Aortic smooth muscle cell (primary cell): ENCODE measurements at places on chromosomes 5 and 9. TPM values are rescaled to one million over a fixed set of nuclear protein-coding genes. Genes with fewer than 3 reads are reported as not detected.

Gene LMAN2
- 430 and 437 TPM in 2 replicates for total RNA-seq

Gene FOXD4
- 0.06 and 0.13 TPM in 2 replicates for total RNA-seq

Gene HAVCR2
- 0.26 and 0.56 TPM in 2 replicates for total RNA-seq

Gene ZMYND19
- 9.9 and 16.8 TPM in 2 replicates for total RNA-seq

Gene HK3
- under 0.01 TPM in 1 of 2 replicates, not detected in the other for total RNA-seq

Gene C9orf153
- 0.25 and 0.26 TPM in 2 replicates for total RNA-seq

Gene ZBTB26
- total RNA-seq = 2.9 and 3.3 TPM in 2 replicates

Gene TMEM215
- not detected in 2 replicates for total RNA-seq

Gene LCP2
- not detected in 2 replicates for total RNA-seq

Gene TTLL11
- total RNA-seq = 4.5 and 4.7 TPM in 2 replicates

Gene APBA1
- 11.8 and 15.2 TPM in 2 replicates for total RNA-seq

Gene FAM221B
- total RNA-seq = not detected in 2 replicates

Gene SEC61B
- 72.6 and 89.3 TPM in 2 replicates for total RNA-seq

Gene ADGRD2
- total RNA-seq = not detected in 2 replicates

Gene TMEFF1
- 0.87 and 1.1 TPM in 2 replicates for total RNA-seq
